Body of pancreas (tissue), 4 donors: ENCODE measurements at places on chromosomes 1 and 21. TPM values are rescaled to one million over a fixed set of nuclear protein-coding genes. Genes with fewer than 3 reads are reported as not detected.

DNA sequence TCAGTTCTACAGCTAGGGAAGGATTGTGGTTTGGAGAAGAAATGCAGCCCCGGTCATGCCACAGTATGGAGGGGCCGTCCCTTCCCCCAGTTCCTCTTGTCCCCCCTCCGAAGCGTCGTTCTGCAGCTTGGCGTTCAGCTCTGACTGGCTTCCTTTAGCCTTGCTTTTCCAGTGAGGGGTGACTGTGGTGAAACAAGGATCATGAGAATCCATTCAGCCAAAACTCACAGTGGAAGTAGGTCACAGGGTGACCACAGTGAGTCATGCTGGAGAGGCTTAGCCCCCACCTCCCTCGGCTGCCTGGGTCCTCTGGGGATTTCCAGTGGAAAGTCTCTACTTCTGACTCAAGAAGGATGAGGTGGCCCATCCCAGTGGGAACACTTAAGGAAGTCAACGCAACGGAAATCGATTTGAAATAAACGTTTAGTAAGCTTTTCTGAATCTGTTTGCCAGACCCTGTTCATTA lies 37.3 kb upstream of the COL6A2 start:
- peak; percentile 22 for DNase-seq

GRCh38 chr1:78779831-78780230 lies 130.2 kb downstream of the IFI44 start:
- DNase-seq = no peak

GRCh38 chr21:40179166-40179565 lies 311.9 kb downstream of the PCP4 start:
- peak; percentile 23 for DNase-seq

The AADACL4 gene
- total RNA-seq = not detected

DNA sequence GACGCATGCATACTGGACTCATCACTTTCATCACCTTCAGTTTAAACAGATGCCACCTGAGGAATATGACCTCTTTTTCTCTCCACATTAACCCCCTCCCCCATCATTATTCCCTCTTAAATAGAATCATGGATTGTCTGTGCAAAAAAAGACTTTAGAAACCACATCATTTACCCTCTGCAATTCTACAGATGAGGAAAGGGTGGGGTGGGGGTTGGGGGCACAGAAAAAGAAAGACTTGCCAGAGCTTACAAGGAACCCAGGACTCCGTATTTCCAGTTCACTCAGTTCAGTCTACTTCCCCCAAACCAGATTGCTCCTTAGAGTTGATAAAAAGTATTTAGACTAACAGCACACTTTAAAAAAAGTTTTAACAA lies 26.2 kb upstream of the NFIA start:
- no peak for DNase-seq

The CNR2 gene
- total RNA-seq = not detected

DNA sequence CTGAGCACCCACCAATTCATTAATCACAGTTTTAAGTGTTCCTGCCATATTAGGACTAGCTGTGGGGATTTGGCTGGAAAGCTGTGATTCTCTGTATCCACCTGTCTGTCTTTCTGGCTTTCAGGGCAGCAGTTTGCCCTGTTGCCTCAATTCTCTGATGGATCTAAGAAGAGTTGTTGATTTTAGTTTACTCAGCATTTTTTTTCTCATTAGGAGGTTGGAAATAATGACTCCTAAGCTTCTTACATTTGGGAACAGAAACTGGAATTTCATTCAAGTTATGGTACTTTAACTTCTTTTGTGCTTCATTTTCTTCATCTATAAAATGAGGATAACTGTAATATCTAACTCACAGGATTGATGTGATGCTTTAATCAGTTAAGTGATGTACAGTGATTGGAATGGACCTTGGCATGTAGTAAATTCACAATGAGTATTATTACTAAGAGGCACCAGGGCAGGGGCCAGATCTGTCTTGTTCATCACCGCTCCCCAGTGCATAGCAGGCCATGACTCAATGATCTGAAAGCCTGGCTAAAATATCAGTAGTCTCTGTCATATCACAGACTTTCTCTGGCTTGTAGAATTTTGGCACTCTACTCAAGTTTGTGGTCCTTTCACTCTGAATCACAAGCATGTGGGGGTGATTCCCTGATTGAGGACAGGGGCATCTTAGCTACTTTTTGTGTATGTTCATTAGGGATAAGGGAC lies 51.4 kb upstream of the GREM2 start:
- no peak for DNase-seq
